Skin of body (tissue), 3 donors: ENCODE measurements at places on chromosomes 7 and 10. TPM values are rescaled to one million over a fixed set of nuclear protein-coding genes. Genes with fewer than 3 reads are reported as not detected.

DNA sequence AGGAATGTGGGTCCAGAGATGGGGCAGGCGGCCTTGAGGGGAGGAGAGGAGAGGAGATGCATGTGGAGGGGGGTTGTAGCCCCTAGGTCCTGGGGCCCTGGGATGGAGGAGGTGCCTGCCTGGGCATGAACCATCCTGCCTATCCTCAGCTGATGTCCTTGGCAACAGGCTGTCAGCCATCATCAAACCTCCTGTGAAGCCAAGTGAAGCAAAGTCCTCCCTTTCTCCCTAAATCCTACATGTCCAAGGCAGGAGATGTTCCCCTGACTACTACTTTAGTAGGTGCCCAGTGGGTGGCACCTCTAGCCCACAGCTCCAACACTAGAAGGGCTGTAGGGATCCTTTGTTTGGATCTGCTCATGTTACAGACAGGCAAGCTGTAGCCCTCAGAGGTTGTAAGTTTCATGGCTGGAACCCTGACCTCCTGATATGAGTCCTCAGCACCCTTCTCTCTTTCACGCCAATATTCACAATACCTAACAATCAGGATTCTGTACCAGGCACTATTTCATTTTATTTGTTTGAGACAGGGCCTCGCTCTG, 66.6 kb upstream of the SYPL1 start:
- no peak for DNase-seq

GRCh38 chr10:118867768-118868167, 113.0 kb upstream of the CACUL1 start:
- DNase-seq = no peak

The PRKAR2B gene
- total RNA-seq = 36.1 TPM

GRCh38 chr7:67487316-67487715, 490.7 kb downstream of the TYW1 start:
- no peak for DNase-seq

DNA sequence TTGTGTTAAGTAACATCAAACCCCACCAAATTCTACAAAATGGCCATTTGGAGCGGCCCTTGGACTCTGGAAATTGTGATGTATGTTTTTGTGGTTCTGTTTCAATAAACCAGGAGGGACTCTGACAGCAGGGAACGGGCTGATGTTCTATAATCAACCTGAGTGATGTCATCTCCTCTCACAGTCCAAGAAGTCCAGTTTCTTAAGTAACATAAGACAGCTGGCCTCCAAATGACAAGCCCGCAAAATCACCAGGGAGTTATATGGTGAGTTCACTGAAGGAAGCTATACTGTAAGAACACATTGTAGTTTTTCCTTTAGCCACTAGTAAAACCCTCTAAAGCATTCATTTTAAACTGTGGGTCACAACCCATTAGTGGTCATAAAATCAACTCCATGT, 34.0 kb downstream of the GOT1 start:
- no peak for DNase-seq

GRCh38 chr7:88109612-88110011, 110.2 kb downstream of the SRI start:
- DNase-seq = no peak
